Lung microvascular endothelial cell (primary cell): ENCODE measurements at places on chromosomes 7 and 10. TPM values are rescaled to one million over a fixed set of nuclear protein-coding genes. Genes with fewer than 3 reads are reported as not detected.

STEAP2 gene
- under 0.01 and 2.0 TPM in 2 replicates for total RNA-seq

GRCh38 chr10:67518756-67519155 is 177.2 kb downstream of the CTNNA3 start:
- no peak for DNase-seq

CCDC172 gene
- total RNA-seq = not detected in 2 replicates

DNA sequence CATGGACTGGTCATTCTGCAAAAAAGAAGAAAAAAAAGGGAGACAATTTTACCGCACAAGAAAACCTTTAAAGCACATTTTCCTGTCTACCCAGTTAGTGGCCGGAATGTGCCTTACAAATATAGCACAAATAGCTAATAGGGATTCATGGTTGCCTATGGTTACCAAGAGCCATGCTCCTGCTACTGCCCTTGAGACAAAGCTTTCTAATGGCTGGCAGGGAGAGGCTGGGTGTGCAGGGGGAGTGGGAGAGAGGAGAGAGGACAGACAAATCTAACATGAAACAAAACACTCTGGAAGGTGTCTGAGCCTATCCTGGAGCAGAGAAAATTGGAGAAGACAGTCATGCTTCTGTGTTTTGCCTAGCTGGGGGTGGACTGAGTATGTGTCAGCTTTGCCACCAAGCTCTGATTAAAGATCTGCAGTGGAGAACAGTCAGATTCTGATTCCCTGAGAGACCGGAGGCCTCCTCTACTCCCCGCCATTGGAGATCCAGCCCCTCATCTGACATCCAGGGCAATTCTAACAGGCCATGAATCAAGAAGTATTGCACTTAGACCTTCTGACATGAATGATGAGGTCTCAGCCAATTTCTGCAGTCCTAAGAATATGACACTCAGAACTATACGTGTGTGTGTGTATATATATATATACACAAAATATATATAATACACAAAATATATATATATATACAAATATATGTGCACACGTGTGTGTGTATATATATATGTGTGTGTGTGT is 80.2 kb downstream of the PRTFDC1 start:
- DNase-seq = no peak

DNA sequence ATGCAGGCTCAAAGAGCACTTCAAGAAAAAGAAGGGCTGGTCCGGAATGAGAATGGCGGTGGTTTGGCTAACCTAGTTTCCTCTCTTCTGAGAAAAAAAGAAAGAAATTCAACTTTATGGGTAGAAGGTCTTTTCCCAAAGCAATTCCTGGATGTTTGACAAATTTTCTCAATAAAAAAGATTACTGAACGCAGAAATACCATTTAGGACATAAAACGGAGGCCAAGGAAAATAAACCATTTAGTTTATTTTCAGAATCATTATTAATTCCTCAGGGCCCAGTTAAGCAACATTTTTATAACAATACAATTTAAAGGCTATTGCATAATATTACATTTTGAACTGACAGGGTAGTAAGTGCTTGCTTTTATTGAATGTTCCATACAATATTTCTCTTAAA is 284.6 kb upstream of the ANKRD30A start:
- DNase-seq = no peak
